ENCODE measurements at places on chromosomes 3 and 15.

DNA sequence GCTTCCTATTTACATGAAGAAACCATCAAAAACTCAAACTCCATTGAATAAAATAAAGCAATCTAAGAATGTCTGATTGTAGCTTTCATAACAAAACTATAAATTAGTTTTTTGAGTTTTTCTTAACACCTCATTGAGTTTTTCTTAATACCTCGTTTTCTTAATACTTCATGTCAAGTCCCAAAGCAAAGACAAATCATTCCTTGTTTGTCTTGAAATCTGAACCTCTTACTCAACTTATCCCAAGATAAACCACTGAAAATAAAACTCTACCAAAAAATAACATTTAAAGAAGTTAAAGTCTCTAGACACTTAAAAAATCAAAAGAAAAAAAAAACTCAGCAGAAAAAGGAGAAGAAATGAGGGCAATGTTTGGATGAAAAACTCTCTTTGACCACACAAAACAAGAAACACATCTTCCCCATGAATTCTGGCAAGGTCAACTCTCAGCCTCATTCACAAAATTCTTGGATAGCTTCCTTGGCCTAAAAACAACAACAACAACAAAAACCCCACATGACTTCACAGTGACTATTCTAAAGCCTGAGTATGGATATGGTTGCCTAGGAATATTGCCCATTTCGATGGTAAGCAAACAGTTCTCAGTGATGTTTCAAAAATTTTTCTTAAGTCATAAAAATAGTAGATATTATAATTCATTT is 38.2 kb downstream of the TMCC1 start:
- no peak for DNase-seq

GRCh38 chr15:85024509-85025336 is 43.1 kb downstream of the PDE8A start:
- DNase-seq: no peak

DNA sequence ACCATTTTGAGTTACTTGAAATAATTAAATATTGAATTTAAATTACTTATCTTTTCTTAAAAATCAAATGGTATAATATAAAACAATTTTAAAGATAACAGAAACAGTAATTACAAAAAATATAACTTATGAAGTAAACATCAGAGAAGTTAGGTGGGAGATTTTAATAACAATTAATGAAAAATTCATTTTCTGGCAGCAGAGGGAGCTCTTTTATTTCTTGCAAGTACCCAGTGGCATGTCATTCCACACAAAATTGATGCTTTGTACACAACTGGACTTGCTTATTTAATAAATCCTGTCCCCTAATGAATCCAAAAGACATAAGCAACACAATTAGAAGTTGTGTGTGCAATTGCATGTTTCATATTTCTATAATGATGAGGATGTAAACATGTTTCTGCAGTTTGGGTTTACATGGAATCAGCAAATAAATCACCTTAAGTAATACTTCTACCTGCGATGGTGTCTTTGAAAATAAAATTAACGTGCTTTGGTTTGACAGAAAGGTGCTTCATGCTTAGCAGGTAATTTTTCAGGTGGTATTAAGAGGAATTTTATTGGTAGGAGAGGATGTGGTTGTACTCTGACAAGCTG is 861.3 kb downstream of the ZPLD1 start:
- no peak for DNase-seq

DNA sequence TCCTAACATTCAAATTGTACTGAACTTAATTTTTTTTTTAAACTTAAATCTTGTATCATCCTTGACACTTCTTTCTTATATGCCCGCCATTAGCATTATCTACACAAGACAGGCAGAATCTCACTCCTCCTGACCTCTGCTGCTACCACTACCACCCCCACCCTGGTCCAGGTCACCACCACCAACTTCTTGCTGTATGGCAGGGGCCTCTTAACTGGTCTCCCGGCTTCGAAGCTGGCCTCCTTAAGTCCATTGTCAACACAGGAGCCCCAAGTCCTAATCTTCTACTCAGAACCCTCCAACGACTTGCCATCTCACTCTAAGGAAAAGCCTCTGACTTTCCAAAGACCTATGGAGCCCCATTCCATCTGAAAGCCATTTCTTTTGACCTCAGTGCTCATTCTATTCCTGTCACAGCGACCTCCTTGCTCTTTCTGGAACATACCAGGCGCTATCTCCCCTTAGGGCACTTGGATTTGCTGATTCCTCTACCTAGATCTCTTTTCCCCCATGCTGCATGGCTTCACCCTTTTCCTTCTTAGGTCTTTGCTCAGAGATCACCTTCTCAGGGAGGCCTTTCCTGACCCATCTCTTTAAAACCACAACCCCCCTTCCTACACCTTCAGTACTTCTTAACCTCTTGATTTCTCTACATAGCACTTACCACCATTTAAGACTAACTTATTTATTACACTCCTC is 2.6 kb downstream of the PRC1 start:
- no peak for DNase-seq

GRCh38 chr3:7667774-7668173 is 806.9 kb downstream of the GRM7 start:
- no peak for DNase-seq

DNA sequence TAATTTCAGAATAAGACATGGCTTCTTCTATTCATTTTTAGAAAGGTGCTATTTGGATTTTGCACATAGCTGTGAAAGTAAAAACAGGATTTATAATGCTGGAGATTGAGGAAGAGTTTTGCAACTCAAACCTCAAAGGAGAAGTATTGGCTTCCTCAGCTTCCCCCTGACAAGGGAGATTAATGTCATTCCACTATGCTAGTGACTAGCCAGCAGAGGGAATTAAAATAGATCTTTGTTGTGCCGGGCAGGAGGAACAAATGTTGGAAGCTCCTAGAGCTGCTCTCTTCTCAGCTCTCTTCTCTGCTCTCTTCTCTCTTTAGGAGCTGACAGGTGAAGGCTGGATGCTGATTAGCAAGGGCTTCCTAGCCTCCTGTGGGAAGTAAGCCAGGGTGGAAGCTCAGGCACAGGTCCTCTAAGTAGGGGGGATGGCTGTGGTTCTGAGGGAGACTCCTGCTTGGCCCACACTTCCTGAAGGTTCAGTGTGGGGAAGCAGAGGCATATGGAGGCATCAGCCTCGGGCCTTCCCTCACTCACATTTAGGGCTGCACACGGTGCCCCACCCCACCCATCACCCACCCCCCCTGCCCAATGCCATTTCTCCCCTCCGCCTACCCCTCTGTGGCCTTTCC is 29.6 kb downstream of the CX3CR1 start:
- DNase-seq: no peak

DNA sequence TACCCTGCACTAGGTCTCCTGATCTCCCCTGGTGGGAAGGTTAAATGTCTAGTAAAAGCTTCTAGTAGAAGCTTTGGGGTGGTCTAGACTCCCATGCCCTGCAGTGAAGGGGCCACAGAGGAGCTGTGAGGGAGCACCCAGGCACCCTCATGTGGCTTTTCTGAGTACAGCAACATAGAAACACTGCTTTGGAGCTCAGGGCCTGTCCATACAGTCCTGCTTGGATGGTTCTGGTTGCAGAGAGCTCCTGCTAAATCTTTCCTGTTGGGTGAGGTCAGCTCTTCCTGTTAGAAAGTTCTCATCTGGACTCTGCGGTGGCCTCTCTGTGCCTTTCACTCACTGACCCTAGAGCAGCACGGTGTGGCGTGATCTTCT is 47.8 kb downstream of the GPD1L start:
- DNase-seq: no peak

- no peak for DNase-seq
Measured at GRCh38 chr3:47276558-47276957, 6.0 kb downstream of the KIF9 start.

DNA sequence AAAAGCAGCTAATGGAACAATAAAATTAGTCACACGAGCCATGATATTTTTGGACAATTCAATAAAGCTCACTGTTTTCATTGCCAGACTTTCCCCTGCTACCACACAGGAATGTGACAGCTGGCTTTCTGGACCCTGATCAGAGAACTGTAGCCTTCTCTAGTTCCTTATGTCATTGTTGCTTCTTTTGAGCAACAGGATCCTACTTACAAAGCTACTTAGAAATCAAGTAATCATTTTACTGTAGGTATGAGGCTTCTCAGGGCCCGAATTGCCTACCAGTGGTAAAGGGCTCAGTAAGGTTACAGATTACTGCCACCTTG is 94.3 kb upstream of the AADACL2 start:
- no peak for DNase-seq

DNA sequence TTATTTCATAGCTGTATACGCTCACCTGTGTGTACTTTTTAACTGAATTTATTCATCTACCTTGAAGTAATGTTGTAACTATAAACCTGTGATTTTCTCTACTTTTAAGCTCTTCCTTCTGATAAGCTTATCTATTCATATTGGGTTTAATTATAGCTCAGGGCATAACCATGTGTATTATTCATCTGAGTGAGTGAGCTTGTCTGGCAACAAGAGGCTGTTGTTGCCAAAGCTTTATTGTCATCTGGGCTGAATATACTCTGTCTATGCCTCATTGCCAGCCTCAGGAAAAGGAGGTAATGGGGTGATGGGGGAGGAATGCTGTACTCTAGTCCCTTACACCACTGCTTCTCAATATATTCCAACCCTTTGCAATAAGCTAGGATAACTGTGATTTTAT is 292.4 kb downstream of the UBE2E2 start:
- DNase-seq: no peak

GRCh38 chr3:74409066-74409465 is 205.4 kb downstream of the CNTN3 start:
- DNase-seq: no peak

DNA sequence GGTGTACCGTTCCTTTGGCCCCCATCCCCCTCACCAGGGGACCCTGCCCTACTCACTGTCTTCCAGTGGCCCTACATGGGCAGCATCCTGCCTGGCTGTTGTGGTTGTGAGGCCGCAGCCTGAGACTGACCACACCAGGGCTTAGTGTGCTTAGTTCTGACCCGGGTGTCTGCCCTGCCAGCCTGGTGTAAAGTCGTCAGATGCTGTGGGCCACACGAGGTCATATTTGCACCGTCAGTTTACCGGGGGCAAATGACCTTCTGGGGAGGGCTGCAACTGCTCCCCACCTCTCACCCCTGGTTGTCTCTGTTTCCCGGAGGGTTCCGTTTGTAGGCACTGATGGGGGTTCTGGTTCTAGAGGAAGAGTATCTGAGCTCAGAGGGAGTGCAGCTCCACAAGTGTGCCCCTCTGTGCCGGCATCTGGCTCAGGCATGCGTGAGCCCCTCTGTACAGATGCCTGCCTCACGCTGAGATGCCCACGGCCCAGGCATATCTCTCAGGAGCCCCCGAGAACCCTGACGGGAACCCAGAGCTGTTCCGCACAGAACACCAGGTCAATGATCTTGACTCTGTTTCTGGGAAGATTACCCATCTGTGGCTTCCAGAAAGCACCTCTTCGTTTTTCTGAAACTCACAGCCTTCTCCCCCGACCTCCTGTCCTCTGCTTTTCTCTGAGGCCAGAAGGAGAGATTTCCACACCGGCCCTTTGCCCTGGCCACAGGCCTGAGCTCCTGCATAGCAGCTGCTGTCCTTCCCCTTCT is 19.2 kb downstream of the KLF13 start:
- DNase-seq: no peak

DNA sequence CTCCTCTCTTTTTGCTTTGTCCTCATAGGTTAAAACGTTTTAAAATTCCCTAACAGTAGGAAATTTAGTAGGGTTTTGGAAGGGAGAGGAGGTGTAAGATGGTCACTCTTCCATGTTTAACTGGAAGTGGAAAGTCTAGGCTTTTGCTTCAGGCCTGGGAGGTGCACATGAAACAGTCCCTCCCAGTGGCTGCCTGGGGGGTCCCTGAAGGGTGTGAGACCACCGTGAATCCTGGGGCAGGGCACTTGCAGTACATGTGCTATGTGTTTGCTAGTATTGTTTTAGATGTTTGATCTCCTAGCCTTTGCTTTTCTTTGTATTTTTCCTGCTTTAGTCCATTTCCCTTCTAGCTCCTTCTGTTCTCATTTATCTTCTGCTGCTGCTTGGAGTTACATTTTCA is 178.5 kb downstream of the THSD4 start:
- no peak for DNase-seq

DNA sequence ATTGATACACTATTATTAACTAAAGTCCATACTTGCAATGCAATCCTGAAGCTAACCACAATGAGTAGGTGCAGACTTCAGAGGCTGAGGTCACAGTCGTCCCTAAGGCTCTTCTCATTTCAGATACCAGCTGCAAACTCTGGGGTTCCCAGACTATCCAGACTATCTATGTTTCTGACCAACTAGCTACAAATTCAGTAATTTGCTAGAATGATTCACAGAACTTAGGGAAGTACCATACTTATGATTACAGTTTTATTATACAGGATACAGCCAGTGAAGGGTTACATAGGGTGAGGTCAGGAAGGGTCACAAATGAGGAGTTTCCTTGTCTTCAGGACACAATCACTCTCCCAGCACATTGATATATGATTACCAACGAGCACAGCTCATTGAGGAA is 36.5 kb downstream of the PPM1L start:
- DNase-seq: no peak

- DNase-seq: no peak
Measured at GRCh38 chr3:108098003-108098370, 7.2 kb upstream of the CD47 start.

- peak; percentile 14 for DNase-seq
Measured at GRCh38 chr3:179929091-179929529, 107.6 kb downstream of the PEX5L start.

DNA sequence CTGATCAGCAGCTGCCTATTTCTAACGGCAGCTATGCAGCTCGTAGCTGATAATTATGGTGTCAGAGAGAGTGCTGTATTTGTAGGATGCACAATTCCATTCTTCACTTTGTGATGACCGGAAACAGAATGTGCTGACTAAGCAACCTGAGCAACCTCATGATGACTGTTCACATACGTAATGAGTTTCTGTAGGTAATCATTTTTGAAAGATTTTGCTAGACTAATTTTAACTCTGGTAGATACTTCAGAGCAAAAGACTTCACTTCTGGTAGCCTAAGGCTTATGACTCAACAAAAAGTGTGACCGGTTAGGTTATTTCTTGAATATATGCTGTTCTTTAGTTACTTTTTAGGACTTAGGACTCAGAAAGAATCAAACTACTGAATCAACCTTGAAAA is 567.7 kb downstream of the NAALADL2 start:
- no peak for DNase-seq

DNA sequence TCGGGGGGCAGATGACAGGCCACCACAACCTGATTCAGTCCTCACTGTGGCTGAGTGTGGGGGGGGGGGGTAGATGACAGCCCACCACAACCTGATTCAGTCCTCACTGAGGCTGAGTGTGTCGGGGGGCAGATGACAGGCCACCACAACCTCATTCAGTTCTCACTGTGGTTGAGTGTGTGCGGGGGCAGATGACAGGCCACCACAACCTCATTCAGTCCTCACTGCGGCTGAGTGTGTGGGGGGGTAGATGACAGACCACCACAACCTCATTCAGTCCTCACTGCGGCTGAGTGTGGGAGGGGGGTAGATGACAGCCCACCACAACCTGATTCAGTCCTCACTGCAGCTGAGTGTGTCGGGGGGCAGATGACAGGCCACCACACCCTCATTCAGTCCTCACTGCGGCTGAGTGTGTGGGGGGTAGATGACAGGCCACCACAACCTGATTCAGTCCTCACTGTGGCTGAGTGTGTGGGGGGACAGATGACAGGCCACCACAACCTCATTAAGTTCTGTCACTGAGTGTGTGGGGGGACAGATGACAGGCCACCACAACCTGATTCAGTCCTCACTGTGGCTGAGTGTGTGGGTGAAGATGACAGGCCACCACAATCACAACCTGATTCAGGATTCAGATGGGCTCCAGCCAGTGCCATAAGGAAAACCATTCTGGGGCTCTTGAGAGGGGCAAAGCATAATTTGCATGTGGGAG is 16.9 kb downstream of the ZNF717 start:
- DNase-seq: no peak
